ENCODE measurements at places on chromosomes 1 and 21. TPM values are rescaled to one million over a fixed set of nuclear protein-coding genes. Genes with fewer than 3 reads are reported as not detected.

Gene DMRTA2
- total RNA-seq: 0.20 TPM

Gene GNAT2
- total RNA-seq: not detected

Gene CR1
- total RNA-seq: 0.41 TPM

Gene OR2AK2
- total RNA-seq: not detected

Gene LIN28A
- 80.2 TPM for total RNA-seq
